ENCODE measurements at places on chromosomes 11 and 22.

DNA sequence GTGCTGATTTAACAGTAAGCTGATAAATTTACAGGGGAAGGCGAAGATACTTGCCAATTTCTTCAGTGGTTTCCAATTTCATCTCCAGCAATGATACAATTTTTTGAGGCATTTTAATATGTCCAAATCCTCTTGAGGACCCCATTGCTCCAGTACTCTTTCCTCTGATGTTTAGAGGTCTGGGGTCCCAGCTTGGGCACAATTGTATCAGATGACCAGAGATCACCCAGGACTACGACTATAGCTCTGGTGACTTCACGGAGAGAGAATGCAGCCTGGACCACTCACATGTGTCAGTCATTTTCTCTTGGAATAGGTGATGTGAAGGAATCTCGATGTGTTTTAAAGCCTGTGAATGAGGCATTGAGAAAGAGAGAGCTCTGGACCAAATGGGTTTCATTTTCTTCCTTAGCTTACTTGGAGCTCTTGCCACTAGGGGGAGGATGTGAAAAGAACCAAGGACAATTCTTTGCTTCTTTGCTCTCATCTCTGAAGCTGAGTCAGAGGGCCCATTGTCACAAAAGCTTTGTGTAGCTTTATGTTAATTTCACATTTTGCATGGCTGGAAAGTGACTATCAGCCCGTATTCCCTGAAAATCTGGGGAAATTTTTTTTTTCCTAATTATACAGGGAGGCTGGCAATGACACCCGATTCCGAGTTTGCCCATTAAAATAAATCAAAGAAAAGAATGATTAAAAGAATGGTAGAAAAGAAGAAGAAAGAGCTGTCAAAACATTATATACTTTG lies 6.7 kb upstream of the CCDC90B start:
- no peak for DNase-seq

GRCh38 chr22:46446799-46447198 lies 90.6 kb downstream of the CELSR1 start:
- DNase-seq: no peak

DNA sequence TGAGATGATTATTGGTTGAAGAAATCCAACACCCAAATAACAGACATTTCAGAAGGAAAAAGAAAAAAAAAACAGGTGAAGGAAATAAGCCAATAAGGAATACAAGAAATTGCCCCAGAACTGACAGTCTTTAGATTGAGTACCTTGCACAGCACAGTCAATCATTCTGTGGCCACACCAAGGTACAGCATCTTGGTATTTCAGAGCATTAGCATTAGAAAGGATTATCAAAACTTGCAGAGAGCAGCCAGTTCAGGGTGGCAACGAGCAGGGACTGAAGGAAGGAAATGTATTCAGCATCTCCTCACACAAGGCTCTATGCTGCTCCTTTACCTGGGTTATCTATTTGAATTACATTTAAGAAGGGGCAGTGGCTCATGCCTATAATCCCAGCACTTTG lies 2.1 kb downstream of the ADA2 start:
- DNase-seq: no peak

DNA sequence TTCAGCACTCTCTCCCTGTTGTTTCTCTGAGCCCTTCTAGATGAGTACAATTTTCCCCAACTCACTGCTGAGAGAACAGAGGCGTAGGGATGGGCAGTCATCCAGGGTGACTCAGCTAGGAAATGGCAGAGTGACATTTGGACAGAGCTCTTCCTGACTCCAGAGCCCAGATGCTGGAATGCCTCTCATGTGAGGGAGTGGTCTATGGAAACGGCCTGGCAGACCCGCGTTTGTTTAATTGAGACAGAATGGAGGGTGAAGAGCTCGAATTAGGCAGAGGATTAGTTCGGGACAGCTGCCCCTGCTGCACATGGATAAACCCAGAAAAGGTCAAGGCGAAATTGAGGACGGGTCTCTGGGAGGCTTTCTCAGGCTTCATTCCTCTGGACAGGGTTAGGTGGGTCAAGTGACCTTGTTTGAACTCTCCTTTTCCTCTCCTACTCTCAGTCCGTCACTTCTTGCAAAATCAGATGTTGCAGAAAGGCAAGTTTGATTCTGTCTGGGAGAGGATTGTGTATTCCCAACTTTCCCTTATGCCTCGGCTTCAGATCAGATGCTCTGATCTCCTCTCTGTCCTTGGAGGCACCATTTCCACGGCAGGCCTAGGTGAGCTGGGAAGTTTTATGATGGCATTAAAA lies 7.6 kb upstream of the LMO2 start:
- DNase-seq: no peak

GRCh38 chr11:69557266-69557665 lies 75.8 kb downstream of the LINC01488 start:
- no peak for DNase-seq

DNA sequence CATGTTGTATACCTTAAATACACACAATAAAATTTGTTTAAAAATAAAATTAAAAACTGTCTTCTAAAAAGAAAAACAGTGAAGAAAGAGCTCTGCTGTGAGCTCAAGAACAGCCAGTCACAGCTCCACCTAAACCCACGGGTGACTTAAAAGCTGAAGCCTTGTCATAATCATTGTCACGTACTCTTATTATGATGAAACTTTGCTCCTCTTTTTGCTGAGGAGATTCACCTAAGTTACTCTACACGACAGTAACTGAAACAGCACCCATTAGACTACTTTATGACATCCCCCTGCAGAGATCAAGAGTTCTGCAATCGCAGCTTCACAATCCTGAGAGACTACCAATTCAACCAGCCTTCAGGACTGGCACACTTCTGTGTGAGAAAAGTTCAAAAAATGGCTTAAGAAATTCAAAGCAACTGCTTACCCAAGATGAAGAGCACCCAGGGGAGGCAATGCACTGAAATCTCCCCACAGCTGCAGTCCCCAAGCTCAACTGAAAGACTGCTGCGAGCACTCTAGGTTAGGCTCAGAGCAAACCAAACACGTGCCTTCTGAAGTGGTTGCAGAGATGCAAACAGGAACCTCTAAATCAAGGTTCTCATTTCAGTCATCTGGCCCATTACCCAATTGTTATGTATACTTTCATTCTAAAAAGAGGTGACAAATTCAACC lies at the start of gene JAML:
TSS of gene JAML (minus strand) at position 501 of the 678 bp plus-strand sequence. CDS start 10,145 bp downstream, outside the sequence.
- peak; percentile 36 for DNase-seq

- DNase-seq: no peak
These were observed 20.9 kb upstream of the JHY start for GRCh38 chr11:122861631-122862030.

DNA sequence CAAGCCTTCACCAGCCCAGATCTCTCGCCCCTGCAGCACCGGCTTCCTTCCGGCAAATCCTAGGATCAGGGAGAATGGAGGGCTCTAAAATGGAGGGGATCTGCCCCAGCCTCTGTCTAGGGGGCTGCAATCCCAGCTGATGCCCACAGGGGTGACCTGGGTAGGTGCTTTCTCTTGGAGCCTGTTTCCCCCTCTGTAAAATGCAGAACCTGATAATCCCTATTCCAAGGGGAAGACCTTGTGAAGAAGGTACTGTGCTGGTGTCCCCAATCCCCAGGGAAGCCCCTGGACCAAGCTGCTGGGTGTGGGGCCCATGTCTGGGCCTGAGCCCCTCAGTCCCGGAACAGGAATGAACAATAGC lies 2.8 kb downstream of the EMID1 start:
- no peak for DNase-seq

- no peak for DNase-seq
These were observed 1258.8 kb downstream of the BRD1 start for GRCh38 chr22:48568736-48569330.

GRCh38 chr22:24428751-24429410 lies 1.5 kb downstream of the ADORA2A start:
- DNase-seq: no peak

DNA sequence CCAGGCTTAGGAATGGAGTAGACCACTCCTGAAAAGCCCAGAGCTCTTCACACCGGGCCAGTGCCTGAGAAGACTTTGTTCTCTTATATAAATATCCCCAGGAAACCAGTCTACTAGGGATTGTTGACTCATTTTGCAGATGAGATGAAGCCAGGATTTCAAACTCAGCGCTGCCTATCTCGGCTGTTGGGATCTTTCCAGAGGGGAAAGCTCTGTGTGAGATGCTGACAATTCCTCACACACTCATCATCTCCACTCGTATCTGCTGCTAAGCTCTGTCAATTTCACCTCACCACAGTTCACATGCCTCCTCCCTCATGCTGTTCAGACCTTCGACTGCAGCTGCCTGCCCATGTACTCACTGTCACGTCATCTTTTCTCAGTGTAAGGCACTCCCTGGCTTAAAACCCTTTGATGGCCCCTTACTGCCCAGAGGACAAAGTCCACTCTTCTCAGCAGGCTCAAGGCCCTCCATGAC lies 12.5 kb downstream of the USH1C start:
- no peak for DNase-seq

GRCh38 chr11:66878474-66878873 lies 21.6 kb downstream of the LRFN4 start:
- no peak for DNase-seq

DNA sequence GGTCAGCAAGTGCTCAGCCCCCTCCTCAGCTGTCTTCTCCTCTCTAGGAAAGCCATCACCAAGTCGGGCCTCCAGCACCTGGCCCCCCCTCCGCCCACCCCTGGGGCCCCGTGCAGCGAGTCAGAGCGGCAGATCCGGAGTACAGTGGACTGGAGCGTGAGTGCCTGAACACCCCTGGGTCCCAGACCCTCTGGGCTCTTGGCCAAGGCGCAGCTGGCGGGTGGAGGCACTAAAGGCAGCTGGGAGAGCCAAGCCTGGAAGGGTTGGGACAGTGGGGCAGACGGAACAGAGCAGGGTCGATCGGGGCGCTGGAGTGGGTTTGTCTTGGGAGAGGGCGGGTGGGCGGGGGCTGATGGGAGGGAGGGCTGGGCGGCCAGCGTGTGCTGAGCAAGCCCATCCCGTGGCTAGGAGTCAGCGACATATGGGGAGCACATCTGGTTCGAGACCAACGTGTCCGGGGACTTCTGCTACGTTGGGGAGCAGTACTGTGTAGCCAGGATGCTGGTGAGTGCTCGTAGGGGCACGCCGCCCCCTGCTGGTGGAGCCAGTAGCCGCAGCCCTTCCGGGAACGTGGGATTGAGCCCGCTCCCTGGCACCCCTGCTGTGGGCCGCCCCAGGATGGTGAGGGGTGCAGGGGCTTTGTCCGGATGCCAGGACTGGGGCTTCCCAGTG lies 14.1 kb upstream of the MDK start:
- DNase-seq: peak; percentile 73

DNA sequence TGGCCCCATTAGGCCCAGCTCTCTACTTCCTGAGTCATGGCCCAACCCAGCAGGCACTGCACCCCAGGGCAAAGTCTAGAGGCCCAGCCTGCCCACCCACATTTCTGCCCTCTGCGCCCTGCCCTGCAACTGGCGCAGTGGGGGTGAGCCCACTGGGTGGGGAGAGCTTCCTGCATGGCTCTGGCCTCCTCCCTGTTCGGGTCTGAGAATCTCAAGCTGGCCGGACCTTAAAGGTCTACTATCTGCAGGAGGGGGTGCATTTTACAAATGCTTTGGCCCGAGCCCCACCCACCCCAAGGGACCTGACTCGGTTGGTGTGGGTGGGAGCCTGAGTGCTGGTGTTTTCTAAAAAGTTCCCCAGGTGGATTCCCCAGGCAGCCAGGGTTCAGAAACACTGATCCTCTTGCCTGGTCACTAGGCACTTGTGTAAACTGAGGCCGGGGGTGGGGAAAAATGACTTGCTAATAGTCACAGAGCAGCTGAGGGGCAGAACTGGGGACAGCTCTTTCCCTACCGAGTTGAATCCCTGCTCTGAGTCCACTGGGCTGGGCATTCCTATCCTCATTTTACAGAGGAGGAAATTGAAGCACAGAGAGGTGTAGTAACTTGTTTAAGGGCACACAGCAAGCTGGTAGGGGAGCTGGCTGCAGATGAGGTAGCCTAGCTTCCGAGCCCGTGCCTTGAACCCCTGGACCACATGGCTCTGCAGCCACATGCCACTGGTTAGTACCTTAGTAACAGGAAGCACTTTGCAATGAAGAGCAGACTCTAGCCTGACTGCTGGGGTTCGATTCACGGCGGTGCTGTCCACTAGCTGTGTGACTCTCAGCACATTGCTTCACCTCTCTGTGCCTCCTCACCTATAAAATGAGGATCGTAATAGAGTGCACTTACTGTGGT lies 36.3 kb downstream of the CD82 start:
- no peak for DNase-seq

DNA sequence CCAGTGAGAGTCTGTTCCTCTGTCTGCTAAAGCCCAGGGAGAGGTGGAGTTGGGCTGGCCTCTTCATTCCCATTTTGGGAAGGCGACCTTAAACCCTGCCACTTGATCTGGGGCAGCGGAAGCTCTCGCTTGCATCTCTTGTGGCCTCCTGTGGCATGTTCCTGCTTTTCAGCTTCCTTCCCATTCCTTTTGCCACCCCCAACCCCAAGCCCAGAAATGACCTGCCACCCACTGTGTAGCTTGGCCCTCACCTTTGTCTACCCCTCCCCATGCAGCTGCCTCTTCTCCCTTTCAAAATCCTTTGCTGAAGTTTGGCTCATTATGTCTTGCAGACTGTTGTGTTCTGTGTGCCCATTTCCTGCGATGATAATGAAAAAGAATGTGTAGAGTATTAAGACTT lies 110.2 kb downstream of the DBX1 start:
- no peak for DNase-seq

GRCh38 chr11:91822805-91823204 lies 401.8 kb upstream of the FAT3 start:
- no peak for DNase-seq

- DNase-seq: no peak
These were observed 335.0 kb downstream of the C11orf87 start for GRCh38 chr11:109756951-109757350.

DNA sequence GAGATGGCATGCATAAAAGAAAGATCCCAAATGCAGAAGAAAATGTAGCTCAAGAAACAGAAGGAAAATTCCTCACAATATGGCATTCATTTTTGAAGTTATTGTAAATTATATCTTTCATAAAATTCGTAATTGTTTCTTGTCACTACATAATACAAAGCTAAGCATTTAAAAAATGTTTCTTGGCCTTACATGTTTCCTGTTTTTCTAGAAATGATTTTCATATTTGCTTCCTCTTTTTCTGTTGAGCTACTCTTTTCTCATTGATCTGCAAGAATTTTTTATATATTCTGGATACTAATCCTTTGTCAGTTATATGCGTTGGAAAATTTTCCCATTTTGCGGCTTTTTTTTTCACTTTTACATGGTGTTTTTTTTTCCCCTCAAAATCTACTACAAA lies 48.0 kb downstream of the ENTHD1 start:
- no peak for DNase-seq

GRCh38 chr11:65432100-65432650 lies 9.6 kb downstream of the NEAT1 start:
- DNase-seq: no peak

DNA sequence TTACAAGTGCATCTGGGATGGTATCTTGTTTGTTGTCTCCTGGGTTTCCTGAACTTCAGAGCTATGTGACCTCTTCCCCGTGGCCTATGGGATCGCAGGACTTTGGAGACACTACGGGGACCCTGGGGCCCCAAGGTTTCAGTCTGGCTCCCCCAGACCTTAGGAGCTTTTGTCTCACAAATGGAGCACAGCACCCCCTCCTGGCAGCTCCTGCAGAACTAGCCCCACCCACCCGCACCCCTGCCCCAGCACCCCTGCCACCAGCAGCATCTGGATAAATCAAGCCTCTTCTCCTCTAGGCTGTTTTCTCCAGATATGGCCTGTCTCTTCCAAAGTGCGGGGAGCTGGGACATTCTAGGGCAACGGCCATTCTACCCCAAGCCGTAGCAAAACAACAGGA lies 10.4 kb downstream of the RCOR2 start:
- DNase-seq: peak; percentile 44

- no peak for DNase-seq
These were observed 420.6 kb downstream of the BRD1 start for GRCh38 chr22:49406879-49407587.

GRCh38 chr11:72039031-72039855 lies 40.5 kb downstream of the IL18BP start:
- no peak for DNase-seq
